Caudate nucleus (tissue), 63 donors: ENCODE measurements at places on chromosomes 5 and 9.

DNA sequence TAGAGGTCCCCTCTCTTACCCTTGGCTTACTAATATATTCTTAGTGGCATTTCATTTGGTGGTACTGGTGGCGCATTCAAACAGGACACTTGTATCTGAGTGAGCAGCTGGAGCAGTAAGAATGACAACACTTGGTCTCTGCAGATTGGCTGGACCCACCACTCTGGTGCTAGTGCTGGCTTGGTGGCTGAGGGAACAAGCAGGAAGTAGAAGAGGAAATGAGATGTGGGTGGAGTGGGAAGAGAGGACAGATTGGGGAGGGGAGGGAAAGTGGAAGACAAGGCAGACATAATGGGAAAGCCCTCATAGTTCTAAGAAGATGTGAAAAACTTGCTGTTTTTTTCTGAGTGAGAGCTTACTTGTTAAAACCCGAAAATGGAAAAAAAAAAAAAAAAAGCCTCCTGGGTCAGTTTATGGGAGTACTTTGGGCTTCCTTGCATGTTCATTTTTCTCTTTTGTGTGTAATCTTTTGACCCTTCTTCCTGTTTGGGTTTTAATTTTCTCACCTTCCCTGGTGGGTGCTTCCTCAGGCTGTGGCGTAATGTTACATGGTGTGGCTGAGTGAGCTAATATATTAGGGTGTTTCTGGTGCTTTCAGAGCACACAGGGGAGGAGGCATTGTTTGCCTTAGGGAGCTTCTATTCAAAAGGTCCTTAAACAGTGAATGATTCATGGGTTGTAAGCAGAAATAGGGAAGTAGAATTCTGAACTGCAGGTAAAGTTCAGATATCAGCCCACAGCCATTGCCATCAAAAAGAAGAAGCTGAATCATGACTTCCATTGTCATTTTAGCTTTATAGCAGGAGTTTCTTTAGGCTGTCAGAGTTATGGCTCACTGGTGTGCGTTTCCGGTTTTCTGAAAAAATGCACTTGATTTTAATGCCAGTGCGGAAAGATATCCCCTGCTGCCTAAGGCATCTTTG is 52.3 kb downstream of the TLE4 start:
- peak; percentile 11 for DNase-seq

- DNase-seq = no peak
These were observed 165.0 kb downstream of the DROSHA start for GRCh38 chr5:31366941-31367340.

- DNase-seq = no peak
These were observed 59.8 kb upstream of the COX7C start for GRCh38 chr5:86557920-86558319.

GRCh38 chr5:6522331-6522730 is 73.7 kb downstream of the UBE2QL1 start:
- DNase-seq = no peak

DNA sequence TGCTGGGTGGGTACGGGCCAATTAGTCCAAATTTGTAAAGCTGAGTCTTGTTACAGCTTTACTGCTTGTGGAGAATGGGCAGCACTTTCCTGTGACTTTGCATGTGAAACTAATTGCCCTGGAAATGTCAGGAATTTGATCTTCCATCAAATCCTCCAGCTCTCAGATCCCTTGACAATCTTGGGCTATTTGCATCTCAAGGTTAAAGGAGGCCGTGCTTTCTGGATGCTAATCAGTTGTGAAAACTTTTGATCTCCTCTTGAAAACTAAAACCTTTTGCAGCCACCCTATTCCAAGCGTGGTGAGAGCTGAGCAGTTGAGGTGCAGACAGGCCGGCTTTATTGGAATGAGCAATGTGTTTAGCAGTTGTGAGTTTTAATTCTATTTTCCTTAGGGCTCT is 68.0 kb upstream of the CLINT1 start:
- no peak for DNase-seq

- DNase-seq = no peak
These were observed 197.2 kb downstream of the NXNL2 start for GRCh38 chr9:88732128-88732527.

GRCh38 chr9:92756792-92757191 is 7.8 kb downstream of the BICD2 start:
- DNase-seq = no peak

DNA sequence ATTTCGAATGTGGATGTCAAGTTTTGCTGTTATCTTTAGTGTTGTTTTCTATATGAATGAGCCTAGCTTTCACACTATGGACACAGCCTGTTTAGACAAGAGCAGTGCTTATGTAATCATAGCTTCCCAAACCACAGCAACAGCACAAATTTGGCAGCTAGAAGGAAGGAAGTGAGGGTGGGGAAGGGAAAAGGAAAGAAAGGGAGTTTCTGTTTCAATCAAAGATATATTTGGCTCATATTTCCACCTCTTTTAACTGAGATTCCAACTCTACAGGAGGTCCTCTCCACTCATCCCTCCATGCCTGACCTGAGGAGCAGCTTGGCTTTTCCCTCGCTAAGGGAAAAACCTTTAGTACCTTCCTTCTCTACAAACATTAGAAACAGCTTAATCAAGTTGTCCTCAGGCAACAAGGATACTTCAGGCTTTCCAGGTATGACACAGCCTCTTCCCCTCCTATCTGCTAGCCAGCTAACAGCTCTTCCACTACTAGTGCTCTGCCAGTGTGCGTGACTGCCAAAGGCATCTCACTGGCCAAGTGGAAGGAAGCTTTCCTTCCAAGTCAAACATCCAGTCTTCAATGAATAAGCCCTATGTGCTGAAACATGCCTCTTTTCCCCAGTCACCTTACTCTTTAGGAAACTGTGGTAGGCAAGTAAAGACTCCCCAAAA is 268.6 kb upstream of the PTGER4 start:
- no peak for DNase-seq

DNA sequence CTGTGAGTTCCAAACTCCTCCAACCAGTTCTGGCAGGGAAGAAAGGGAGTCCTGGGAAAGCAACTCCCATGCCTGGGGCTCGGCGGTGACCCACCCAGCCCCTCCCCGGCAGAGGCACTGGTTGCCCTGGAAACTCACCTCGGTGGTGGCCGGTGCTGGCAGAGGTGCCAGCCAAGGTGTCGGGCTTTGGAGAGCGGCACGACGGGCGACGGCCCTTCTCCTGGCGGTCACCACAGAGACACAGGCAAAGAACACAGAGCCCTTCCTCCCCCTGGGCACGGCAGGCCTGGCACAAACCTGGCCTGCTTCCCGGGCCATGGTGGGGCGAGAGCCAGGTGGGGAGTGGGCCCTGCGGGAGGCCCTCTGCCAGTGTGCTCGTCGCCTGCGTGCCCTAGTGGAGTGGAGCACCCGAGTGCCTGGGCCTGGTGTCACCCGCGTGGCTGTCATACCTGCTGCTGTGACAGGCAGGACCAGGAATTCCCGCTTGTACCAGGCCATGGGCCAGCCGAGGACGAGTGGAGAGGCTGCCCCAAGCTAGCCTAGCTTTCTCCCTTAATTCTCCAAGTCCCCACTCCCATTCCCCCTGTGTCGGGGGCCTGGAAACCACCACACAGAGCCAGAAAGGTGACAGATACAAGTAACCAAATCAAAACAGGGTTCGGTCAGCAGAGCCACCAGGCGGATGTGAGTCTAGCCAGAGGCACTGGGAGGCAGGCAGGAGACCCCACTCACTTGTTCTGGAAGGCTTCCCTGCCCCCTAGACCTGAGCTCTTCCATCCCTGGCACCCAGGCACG is 8.2 kb upstream of the RALGDS start:
- no peak for DNase-seq

GRCh38 chr9:116271991-116272390 is 118.4 kb downstream of the PAPPA start:
- no peak for DNase-seq

DNA sequence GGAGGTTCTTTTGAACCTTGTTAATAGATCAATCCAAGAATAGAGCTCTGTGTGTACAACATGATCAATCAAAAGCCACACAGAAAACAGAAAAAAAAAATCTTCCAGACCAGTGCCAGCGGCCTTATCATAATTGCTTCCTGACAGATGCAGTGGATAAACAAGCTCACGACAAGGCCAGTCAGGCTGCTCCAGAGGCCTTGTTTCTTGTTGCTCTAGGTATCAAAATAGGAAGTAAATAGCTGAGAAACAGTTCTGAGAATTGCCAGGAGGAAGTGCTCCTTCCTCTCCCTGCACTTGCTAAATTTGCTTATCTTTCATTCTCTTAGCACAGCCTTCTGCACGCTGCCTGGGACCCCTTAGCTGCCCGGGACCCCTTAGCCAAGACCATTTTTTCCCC is 199.0 kb upstream of the TARS1 start:
- no peak for DNase-seq

- no peak for DNase-seq
These were observed 128.1 kb upstream of the VLDLR start for GRCh38 chr9:2493529-2493928.

DNA sequence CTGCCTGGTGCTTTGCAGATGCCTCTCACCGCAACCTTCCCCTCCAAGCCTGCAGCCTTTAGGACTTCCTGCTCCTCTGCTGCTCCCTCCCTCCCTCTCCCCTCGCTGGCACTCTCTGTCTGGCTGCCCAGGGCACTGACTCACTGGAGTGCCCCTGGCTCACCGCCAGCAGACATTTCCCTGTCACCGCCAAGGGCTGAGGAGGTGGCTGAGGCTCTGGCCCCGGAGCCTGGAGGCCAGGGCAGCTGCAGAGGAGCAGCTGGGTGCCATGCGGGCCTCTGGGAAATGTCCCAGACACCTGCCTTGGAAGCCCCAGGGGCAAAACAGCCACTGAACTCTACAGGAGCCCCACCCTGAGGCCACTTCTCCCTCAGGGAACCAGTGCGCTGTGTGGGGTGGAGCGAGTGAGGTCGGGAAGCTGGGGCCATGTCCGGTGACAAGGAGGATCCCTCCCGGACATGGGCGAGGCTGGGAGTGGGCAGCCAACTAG is 53.4 kb downstream of the TENT4A start:
- peak; percentile 42 for DNase-seq

- DNase-seq = no peak
These were observed 247.9 kb downstream of the DMRT2 start for GRCh38 chr9:1298046-1298445.

- DNase-seq = no peak
These were observed 141.1 kb upstream of the C9orf72 start for GRCh38 chr9:27714388-27714787.

GRCh38 chr5:96198356-96199058 is 234.5 kb downstream of the PCSK1 start:
- no peak for DNase-seq

GRCh38 chr5:138243794-138244193 is 30.6 kb downstream of the GFRA3 start:
- no peak for DNase-seq

GRCh38 chr9:121989010-121989409 is 104.1 kb downstream of the TTLL11 start:
- DNase-seq = no peak

DNA sequence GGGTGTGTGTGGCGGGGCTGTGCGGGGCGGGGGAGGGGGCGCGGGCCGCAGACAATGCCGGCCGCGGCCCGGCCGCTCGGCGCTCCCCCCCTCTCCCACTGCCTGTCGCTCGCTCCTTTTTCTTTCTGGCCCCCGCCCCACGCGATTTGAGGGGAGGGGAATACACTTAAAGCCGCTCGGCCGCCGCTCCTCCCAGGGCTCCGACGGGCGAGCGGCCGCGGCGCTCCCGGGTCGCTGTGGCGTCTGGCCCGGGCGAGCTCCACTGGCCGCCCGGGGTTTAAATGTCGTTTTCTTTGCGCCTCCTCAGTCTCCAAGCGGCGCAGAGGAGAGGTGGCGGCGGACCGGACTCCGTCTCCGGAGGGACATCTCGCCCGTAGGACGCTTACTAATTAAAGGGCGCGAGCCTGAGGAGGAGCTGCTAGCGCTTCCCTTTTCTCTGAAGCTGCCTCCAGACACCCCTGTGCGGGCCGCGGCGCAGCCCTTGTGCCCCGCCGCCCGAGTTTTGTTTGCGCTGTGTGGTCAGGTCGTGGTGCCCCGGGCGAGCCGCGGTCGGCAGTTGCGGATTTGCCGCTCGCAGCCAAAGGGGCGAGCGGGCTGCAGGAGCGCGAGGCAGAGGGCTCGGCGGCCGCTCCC is 1.4 kb downstream of the ZSWIM6 start:
- DNase-seq = no peak

DNA sequence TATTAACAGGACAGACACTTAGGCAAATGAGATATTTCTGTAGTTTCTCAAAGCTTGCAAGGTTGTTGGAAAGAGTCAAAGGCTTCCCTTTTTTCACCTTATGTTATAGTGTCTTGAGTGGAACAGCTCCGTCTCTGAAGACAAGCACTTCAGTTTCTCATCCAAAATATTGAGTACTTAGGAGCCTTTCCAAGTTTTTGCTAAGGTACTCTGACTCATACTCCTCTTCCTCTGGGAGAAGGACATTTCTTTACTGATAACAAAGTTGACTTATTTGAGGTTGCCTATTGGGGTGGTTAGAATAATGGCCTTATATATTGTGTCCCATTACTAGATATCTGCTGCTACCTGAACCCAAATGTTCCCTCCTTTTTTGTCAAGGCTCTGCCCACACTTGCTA is 869.6 kb downstream of the MAT2B start:
- no peak for DNase-seq

GRCh38 chr5:176693477-176693851 is 46.2 kb downstream of the TSPAN17 start:
- DNase-seq = no peak

- DNase-seq = no peak
These were observed 2.0 kb downstream of the NIPBL start for GRCh38 chr5:36878392-36879082.

GRCh38 chr5:73095564-73096238 is 24.7 kb upstream of the TMEM171 start:
- no peak for DNase-seq

DNA sequence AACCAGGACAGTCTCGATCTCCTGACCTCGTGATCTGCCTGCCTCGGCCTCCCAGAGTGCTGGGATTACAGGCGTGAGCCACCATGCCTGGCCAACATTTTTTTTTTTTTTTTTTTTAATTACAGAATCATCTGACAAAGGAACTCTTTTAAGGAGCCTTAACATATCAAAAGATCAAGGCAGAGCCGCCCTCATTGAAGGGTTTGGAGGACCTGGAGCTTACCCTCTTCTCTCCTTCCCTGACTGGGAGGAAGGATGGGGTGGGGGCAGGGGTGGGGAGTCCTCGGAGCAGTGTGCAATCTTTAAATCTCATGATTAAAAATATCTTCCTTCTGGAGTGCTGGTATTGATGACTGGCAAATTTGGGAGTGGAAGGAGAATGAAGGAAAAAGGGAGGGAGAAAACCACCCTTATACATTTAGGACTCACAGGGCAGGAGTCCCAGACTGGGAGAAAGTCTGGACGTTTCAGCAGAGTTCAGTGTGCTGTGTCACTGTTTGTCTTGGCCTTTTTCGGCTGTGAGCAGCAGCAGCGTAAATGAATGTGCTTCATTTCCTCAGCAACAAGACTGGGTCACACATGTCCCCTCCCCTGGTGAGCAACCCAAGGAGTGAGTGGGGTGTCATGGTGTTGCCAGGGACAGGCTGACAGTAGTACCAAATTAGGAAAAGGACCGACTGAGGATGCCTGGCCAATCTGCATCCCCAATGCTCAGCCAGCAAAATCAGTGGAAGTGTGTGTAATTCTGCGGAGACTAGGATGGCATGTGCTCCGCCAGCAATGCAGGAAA is 115.3 kb upstream of the BNC2 start:
- no peak for DNase-seq
